ENCODE measurements at places on chromosomes 7 and 10.
A peak's percentile ranks its signal among the peaks of the same experiment; 100 is the strongest.

GRCh38 chr7:4215176-4215720 is 466.8 kb upstream of the FOXK1 start:
- DNase-seq, result no peak

- DNase-seq, result no peak
These were observed 9.0 kb downstream of the MRPL43 start for GRCh38 chr10:100978121-100978900.

GRCh38 chr7:152176797-152177196 is 151.3 kb downstream of the GALNT11 start:
- no peak for DNase-seq

DNA sequence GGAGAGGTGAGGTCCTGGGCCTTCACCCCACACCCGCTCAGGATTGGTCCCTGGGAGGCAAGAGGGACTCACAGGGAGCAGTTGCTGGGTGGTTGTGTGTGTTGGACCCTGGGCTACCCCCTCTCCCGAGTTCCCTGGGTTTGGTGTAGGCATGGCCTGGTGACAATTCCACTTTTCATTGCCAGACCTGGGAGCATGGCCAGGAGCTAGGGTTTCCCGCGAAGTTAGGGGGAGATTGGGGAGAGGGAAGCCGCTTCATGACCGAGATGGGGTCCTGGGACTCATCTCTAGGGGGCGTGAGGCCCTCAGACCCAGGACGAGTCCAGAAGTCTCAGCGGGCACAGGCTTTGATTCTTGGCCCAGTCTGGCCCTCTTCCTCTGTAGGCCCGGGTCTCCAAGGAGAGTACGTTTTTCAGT is 606 bp downstream of the PALD1 start:
- no peak for DNase-seq

GRCh38 chr7:14835384-14835783 is 67.2 kb downstream of the DGKB start:
- no peak for DNase-seq

- no peak for DNase-seq
These were observed 57.3 kb downstream of the HELLS start for GRCh38 chr10:94602729-94603515.

DNA sequence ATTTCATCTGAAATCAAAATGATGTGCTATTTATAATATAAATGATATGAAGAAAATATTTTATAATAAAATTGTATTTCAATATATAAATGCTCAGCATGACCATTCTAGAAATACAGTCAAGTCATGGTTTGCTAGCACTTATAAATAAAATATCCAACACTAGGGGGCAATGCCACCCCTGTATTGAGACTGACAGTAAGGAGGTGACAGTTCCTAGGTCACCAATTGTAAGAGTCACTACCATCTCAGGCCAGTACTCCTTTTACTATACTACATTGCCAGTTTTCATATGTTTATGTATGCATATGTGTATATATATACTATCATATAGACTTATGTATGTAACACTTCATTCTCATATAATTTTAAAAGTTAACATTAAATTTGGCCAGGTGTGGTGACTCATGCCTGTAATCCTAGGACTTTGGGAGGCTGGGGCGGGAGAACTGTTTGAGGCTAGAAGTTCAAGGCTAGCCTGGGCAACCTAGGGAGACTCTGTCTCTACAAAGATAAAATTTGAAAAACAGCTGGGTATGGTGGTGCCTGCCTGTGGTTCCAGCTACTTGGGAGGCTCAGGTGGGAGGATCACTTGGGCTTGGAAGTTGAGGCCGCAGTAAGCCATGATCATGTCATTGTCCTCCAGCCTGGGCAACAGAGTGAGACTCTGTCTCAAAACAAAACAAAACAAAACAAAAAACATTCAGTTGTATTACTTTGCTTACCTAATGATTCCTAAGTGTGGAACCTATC is 2.4 kb upstream of the CNOT4 start:
- no peak for DNase-seq

GRCh38 chr10:74883428-74883827 is 57.0 kb downstream of the KAT6B start:
- DNase-seq, result no peak

GRCh38 chr7:66070222-66070621 is 5.4 kb upstream of the ASL start:
- no peak for DNase-seq

- DNase-seq, result no peak
These were observed 2.0 kb downstream of the SRI start for GRCh38 chr7:88217675-88218428.

DNA sequence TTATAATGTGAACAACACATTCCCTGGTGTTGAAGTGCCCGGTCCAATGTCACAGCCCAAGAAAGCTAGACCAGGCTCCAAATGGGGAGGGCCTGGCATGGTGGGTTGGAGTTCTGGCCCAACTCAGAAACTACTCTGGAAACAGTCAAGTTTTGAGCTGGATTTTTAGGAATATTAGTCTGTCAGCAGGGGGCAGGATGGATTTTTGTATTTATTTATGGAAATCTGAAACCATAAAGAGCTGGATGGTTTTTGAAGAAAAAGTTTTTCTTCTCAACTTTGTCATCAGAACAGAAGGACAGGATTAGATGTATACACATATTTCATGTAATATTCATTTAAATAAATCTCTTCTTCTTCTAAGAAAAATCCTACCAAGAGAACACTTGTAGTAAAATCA is 97.5 kb downstream of the POU6F2 start:
- DNase-seq, result no peak

GRCh38 chr10:5732141-5732540 is 47.5 kb downstream of the TASOR2 start:
- DNase-seq, result peak; percentile 56

DNA sequence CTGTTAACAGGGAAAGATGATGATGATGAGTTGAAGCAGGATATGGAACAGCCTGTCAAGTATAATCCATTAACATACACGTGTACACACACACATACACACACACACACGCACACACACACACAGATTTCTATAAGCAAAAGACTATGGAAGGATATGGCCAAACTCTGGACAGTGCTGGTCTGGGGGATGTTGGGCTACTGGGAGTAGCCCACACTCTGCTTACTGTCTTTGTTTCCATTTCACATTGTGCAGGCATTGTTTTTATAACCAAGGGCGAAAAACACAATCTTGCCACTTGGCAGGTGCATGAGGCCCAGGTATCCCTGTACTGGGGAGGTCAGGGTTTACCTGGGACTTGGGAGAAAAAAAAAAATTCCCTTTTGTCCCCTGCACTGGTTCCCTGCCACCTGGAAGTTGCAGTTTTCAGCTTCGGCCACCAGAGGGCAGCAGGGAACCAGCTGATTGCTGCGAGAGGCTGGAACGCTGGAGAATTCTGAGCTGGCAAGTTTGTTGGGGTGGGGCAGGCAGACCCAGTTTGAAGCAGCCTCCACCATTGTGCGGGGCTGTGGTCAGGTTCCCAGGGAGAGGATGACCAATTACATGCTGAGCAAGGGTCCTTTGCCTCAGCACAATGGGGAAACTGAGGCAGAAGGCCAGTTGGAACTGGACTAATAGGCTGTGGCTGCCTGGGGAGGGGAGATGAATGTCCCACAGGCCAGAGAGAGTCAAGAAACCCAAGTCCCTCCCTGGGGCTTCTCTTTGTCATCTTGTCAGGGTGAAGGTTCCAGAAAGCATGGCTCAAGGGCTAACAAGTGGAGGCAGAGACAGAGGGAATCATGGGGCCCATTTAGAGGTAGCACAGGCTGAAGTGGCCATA is 27.3 kb downstream of the PPIF start:
- DNase-seq, result peak; percentile 86

DNA sequence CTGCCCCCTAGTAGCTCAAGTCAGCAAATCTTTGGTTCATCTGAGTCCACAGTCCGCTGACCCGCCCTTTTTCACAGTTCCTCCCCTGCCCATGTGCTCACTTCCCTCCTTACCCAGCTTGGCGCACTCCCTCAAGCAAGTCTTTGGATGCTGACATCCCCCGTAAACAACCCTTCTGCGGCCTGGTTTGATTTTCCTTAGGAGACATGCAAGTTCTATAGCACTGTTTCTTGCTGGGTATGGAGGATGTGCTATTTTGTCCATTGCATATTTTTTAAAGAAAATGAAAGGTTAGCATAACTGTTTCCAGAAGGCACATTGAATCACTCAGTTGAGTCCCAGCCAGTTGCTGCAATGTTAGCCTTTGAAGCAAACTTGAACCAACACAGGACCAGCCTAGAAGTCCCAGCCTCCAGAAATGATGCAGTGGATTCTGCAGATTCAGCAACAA is 38.2 kb downstream of the HTRA1 start:
- DNase-seq, result no peak

GRCh38 chr7:7706101-7706511 is 12.3 kb downstream of the RPA3 start:
- no peak for DNase-seq

GRCh38 chr10:115659616-115660015 is 566.5 kb downstream of the ATRNL1 start:
- DNase-seq, result no peak

GRCh38 chr10:17273403-17273802 is 45.4 kb downstream of the VIM start:
- no peak for DNase-seq

- DNase-seq, result no peak
These were observed 818.8 kb downstream of the GATA3 start for GRCh38 chr10:8873310-8873709.

DNA sequence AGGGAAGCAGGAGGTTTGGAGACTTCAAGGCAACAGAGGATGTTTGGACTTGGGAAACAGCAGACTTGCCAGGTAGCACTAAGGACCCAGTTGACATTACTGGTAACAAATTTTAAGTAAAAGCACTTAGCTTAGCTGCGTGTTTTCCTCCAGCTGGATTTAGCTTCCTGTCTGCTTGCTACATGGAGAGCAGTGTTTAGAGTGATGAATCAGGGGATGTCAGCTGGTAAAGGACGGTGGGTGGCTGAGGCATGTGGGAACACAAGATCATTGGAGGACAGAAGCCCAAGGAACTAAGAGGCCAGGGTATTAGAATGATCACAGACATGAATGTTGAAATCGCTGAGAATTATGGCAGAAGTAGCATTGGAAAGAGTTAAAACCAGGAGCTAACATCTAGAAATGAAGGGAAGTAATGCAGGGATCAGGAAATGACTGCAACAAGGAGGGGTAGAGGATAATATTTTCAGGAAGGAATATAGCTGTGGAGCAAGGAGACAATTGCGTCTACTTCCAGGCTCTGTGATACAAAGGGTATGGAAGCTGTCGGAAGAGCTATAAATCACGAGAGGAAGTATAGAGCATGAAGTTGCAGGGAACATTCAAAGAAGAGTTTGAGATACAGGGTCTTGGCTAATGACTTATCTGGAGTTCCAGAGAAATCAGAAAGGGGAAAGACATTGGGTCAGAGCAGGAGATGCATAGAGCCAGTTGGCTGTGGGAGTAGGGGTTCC is 34.4 kb downstream of the CALD1 start:
- no peak for DNase-seq

DNA sequence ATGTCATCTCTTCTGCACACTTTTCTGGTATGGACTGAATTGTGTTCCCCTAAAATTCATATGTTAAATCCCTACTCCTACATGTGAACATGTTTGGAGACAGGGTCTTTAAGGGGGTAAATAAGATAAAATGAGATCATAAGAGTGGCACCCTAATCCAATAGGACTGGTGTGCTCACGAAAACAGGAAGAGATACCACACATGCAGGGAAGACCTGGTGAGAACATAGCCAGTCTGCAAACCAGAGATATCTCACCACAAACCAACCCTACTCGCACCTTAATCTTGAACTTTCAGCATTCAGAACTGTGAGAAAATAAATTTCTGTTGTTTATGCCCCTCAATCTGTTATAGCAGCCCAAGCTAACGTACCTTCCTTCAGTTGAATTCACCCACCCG is 51.8 kb downstream of the VWDE start:
- DNase-seq, result no peak

- DNase-seq, result no peak
These were observed 33.6 kb downstream of the DNMBP start for GRCh38 chr10:99975942-99976809.

DNA sequence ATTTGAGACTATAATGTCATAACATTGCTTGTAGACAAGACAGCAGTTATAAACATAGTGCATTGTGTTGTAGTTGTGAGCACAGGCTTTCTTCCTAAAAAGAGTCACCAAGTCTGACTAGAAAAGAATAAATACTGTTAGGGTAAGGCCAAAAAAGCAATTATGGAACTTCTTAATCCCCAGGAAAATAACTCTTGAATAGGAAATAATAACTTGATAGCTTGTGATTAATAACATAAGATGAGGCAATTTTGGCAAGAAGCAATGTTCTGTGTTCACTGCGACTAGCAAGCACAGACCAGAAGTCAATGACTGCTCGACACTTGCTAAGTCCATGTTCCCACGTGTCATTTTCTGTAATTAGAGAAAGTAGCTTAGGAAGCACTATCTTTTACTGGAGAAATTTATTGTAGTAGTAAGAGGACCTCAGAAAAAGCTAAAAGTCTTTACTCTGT is 97.1 kb downstream of the AGMO start:
- DNase-seq, result no peak

DNA sequence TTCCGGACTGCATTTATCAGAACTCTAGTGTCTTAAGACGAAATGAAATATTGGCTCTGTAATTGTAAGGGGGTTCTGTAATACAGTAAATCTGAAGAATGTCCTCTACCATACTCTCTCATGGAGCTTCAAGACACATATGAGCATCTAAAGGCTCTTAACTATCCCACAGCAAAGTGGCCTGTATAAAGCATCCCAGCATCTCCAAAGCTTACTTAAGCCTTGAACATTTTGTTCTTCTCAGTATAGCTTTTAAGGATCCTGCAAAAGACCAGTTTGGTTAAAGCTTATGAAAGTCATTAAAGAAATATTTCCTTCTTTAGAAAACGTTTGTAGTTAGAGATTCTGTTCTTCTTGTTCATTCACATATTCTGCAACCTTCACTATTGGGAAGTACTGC is 75.1 kb downstream of the HGF start:
- no peak for DNase-seq

- DNase-seq, result no peak
These were observed 79.4 kb upstream of the LRRN3 start for GRCh38 chr7:111011520-111011919.

GRCh38 chr10:21065621-21066248 is 168.6 kb upstream of the NEBL start:
- no peak for DNase-seq

DNA sequence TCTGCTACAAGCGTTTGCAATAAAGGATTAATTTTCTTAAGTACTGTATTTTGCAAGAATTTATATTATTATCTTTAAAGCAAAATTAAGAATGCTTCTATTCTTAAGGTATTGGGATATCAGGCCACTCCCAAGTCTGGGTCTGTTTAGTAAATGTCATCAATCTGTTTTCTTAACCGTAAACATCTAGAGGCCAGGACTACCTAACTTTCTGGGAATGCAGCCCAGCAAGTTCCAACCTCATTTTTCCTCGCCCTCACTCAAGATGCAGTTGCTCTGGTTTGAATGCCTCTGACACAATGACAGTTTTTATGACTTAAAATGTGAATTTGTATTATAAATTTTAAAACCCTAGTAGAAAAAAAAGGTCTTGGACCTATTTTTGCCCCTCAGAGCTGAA is 143.5 kb downstream of the INHBA start:
- no peak for DNase-seq

DNA sequence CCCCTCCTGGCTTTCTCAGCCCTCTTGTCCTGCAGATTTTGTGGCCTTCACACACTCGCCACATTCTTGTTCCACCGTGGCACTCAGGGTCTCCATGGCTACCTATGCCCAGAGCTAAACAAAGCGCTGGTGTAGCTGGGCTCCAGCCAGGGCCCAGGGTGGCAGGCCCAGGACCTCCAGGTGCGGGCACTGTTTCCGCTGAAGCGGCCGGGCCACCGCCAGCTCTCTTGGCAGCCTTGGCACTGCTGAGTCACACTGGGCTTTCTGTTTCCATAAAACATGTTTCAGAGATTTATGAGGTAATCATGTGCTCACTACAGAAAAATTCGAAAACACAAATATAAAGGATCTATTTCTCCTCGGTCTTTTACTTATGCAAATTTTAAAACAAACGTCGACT is 51.3 kb downstream of the AOC1 start:
- DNase-seq, result peak; percentile 91

Data from left ventricle myocardium superior (tissue), 1 donor.